Esophagus squamous epithelium (tissue), 5 donors: ENCODE measurements at places on chromosomes 4 and X. TPM values are rescaled to one million over a fixed set of nuclear protein-coding genes. Genes with fewer than 3 reads are reported as not detected.

Gene SATL1
- total RNA-seq: not detected

Gene SHISA3
- 0.64 TPM for total RNA-seq

Gene P2RY4
- total RNA-seq: not detected

Gene CYP4V2
- 18.1 TPM for total RNA-seq

Gene PCYT1B
- 1.1 TPM for total RNA-seq

Gene F8A2
- total RNA-seq: not detected

Gene MTNR1A
- total RNA-seq: not detected

Gene NR0B1
- 0.88 TPM for total RNA-seq

Gene MAGEH1
- total RNA-seq: 11.1 TPM

Gene RWDD4
- total RNA-seq: 32.5 TPM

Gene TMEM154
- 41.2 TPM for total RNA-seq

Gene RGN
- not detected for total RNA-seq

Gene PRR32
- not detected for total RNA-seq

Gene SPANXA2
- total RNA-seq: not detected

Gene PPEF2
- total RNA-seq: not detected

Gene MBNL3
- total RNA-seq: 18.2 TPM

Gene ARHGEF38
- total RNA-seq: not detected

Gene ATP10D
- total RNA-seq: 18.6 TPM

Gene CSAG3
- total RNA-seq: not detected

Gene USP17L10
- not detected for total RNA-seq

Gene GLUD2
- total RNA-seq: 0.23 TPM

Gene CNGA2
- total RNA-seq: not detected

Gene CCKAR
- not detected for total RNA-seq

Gene USP51
- total RNA-seq: 0.95 TPM

Gene H2AZ1
- 109 TPM for total RNA-seq

Gene CXorf49
- total RNA-seq: not detected

Gene AMELX
- not detected for total RNA-seq

Gene NR3C2
- total RNA-seq: 3.4 TPM

Gene FSTL5
- not detected for total RNA-seq
